ENCODE measurements at places on chromosomes 5 and 9. TPM values are rescaled to one million over a fixed set of nuclear protein-coding genes. Genes with fewer than 3 reads are reported as not detected.

DNA sequence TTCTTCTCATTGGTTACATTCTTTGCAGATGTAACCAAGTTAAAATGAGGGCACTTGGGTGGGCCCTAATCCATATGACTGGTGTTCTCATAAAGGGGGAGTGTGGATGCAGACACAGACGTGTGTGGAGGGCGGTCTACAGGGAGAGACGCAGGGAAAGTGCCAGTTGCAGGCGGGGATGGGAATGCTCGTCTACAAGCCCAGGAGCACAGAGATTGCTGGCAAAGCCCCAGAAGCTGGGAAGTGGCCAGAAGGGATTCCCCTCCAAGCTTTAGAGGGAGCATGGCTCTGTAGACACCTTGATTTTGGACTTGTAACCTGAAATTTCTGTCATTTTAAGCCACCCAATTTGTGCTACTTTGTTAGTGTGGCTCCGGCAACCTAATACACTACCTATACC is 96.8 kb upstream of the CTSL start:
- DNase-seq: no peak
- no peak overlapping the region for H3K4me3 ChIP-seq
- H3K36me3 ChIP-seq: peaks cover 51% of the 10 kb centered on the region
- peaks cover 8% of the 10 kb centered on the region for H3K4me1 ChIP-seq
- H3K27ac ChIP-seq: no peak overlapping the region
- H3K27me3 ChIP-seq: no peaks in the 10 kb centered on the region

- H3K27me3 ChIP-seq: no peaks in the 10 kb centered on the region
- H3K4me1 ChIP-seq: peaks cover 29% of the 10 kb centered on the region
- DNase-seq: peak; percentile 29
- peak overlapping the region; percentile 81 for H3K27ac ChIP-seq
Observed at GRCh38 chr5:149452007-149452664, 73.0 kb upstream of the IL17B start.

DNA sequence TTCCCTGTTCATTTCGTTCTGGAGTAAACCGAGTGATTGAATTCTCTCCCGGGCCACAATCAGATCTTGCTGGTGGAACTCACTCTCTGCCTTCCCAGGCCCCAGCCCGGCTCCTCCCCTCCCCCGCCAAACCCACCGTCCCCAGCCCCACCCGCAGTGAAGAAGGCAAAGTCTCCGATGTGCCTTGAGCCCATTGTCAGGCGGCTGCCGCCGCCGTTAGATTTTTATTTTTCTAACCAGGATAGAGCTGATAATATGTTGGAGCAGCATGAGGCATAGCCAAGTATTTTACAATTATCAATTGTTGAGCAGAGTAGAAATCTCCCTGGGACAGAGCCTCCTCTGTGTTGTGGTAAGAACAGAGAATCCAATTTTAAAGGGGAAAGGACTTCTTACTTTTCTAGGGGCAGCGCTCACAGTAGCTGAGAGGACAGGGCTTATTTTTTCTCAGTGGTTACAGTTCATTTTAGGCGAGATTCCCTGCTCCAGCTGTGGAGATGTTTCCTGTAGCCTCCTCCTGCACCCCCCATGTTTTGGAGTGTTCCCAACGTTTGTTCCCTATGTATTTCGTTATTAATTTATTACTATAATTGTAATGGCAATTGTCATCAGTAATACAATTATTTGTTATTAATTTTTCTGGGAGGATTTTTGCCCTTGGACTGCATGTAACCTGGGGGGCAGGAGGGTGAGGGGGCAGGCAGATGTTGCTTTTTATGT is 1.3 kb downstream of the PSAT1 start:
- DNase-seq: peak; percentile 41
- peak overlapping the region; percentile 89 for H3K27ac ChIP-seq
- peaks cover 31% of the 10 kb centered on the region for H3K36me3 ChIP-seq
- H3K27me3 ChIP-seq: no peaks in the 10 kb centered on the region
- H3K4me3 ChIP-seq: peak overlapping the region; percentile 91

DNA sequence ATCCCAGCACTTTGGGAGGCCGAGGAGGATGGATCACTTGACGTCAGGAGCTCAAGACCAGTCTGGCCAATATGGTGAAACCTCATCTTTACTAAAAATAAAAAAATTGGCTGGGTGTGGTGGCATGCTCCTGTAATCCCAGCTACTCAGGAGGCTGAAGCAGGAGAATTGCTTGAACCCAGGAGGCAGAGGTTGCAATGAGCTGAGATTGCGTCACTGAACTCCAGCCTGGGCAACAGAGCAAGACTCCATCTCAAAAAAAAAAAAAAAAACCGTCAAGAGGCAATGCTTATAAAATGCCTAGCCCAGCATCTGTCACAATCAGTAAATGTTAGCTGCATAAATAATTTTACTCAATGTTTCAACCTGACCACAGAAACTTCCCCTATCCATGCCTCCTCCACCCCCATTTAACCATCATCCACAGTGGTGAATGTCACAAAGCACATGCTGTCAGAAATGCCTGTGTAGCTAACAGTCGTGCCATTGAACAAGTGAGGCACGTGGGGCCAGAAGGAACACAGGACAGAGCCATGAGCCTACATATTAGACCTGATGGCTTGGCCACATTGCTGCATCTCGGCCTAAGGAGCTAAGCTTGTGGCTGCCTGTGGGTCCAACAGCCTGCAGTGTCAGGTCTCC is 16.8 kb upstream of the TCOF1 start:
- no peaks in the 10 kb centered on the region for H3K27me3 ChIP-seq
- no peak overlapping the region for H3K4me3 ChIP-seq
- H3K4me1 ChIP-seq: 0 out of 2 replicates have a peak, but pooled peaks cover 3% of the 10 kb centered on the region
- no peaks in the 10 kb centered on the region for H3K36me3 ChIP-seq

DNA sequence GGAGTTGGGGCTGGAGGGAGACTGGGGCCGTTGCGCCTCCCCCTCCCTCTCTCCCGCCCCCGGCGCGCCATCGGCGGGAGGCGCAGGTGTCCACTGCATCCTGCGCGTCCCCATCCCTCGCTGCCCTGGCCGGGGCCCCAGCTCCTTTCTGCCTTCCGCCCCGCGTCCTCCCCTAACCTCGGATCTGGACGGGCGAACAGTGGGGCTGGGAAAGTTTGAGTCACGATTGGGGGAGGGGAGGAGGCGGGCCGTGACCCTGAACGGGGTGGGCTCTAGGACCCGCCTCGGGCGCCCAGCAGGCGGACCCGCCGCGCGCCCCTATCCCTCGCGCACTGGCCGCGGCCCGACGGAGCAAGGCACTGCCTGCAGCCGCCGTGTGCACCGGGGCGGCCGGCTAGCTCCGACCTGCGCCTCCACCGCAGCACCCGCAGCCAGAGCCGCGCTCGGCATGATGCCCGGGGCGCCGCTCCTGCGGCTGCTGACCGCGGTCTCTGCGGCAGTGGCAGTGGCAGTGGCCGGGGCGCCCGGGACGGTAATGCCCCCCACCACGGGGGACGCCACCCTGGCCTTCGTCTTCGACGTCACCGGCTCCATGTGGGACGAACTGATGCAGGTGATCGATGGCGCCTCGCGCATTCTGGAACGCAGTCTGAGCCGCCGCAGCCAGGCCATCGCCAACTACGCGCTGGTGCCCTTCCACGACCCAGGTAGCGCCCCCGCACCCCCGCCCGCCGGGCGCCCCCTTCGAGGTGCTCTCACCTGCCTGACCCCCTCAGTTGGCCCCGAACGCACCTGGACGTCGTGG is at the start of gene HMCN2:
HMCN2 (plus strand) TSS at position 330 of the 805 bp plus-strand sequence; CDS start at position 449, 119 bp downstream.
- H3K4me3 ChIP-seq: peak within 1 kb of the TSS; percentile 75
- no peak within 1 kb of the TSS for H3K27ac ChIP-seq
- H3K4me1 ChIP-seq: peaks cover 49% of the 10 kb centered on the region
- H3K36me3 ChIP-seq: no peaks in the 10 kb centered on the region
- peaks cover 34% of the 10 kb centered on the region for H3K27me3 ChIP-seq
- DNase-seq: peak; percentile 70

GRCh38 chr5:59768152-59769040 is 125.1 kb downstream of the PDE4D start:
- peaks cover 28% of the 10 kb centered on the region for H3K4me1 ChIP-seq
- H3K4me3 ChIP-seq: peak overlapping the region; percentile 79
- H3K27me3 ChIP-seq: peaks cover 25% of the 10 kb centered on the region
- H3K36me3 ChIP-seq: no peaks in the 10 kb centered on the region
- no peak overlapping the region for H3K27ac ChIP-seq

DNA sequence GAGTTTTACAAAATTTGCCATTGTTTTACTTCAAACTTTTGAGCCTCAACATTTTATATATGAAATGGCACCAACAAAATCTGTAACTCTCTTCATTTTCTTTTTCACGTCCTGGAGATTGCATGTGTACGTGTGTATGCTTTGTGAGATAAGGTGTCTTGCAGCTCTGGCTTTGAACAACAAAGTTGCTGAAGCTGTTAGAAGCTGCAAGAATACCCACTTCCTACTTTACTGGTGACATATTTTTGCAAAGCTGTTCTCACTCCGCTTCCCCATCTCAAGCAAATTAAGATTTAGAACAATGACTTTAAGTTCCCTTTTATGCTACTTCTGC is 41.8 kb downstream of the FYB1 start:
- H3K4me3 ChIP-seq: no peak overlapping the region
- peaks cover 2% of the 10 kb centered on the region for H3K36me3 ChIP-seq
- no peaks in the 10 kb centered on the region for H3K27me3 ChIP-seq
- peaks cover 9% of the 10 kb centered on the region for H3K4me1 ChIP-seq

DNA sequence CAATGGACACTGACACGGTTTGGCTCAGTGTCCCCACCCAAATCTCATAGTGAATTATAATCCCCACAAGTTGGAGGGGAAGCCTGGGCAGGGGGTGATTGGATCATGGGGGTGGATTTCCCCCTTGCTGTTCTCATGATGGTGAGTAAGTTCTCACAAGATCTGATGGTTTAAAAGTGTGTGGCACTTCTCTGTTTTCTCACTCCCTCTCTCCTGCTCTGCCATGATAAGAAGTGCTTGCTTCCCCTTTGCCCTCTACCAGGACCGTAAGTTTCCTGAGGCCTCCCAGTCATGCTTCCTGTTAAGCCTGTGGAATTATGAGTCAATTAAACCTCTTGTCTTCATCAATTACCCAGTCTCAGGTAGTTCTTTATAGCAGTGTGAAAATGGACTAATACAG is 115.8 kb upstream of the KIF2A start:
- H3K4me1 ChIP-seq: no peaks in the 10 kb centered on the region
- peaks cover 2% of the 10 kb centered on the region for H3K27me3 ChIP-seq
- no peak overlapping the region for H3K27ac ChIP-seq

GRCh38 chr5:179870403-179870903 is 11.8 kb upstream of the MRNIP start:
- no peaks in the 10 kb centered on the region for H3K27me3 ChIP-seq
- no peak overlapping the region for H3K4me3 ChIP-seq
- H3K36me3 ChIP-seq: peaks cover 27% of the 10 kb centered on the region

DNA sequence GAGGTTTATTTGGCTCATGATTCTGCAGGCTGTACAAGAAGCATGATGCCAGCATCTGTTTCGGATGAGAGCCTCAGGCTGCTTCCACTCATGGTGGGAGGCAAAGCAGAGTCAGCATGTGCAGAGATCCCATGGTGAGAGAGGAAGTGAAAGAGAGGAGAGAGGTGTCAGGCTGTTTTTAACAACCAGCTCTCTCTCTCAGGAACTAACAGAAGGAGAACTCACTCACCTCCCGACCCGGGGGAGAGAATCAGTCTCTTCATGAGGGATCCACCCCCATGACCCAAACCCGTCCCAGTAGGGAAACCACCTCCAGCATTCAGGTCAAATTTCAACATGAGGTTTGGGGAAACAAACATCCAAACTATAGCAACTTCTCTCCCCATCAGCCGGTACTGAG is 187.7 kb downstream of the ENC1 start:
- DNase-seq: no peak
- no peaks in the 10 kb centered on the region for H3K27me3 ChIP-seq
- peaks cover 13% of the 10 kb centered on the region for H3K4me1 ChIP-seq
- no peaks in the 10 kb centered on the region for H3K36me3 ChIP-seq

DNA sequence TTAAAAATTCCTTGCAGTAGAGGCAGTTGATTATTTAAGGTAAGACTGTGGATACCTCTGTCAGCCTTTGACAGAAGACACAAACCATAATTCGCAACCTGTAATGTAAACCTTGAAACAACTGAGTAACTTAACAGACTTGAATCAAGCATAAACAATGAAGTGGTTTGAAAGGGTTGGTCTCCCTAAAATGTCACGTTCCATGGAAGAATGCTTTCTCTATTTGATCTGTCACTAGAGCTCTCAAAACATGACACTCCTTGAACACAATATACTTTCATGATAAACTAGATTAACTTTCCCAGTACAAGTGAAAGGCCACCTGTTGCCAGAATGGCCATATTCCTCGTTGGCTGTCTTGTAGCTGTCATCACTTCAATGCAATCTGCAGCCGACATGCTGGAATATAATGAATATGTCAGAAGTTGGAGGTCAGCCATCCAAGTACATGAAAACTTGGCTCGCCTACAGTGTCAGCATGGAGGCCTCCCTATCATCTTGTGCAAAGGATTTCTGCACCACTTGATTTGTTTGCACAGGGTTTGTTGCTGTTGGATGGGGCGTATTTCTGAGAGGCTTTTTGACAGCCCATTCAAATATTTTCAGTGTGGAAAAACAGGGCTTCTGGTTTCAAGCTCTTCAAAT is 228.0 kb downstream of the TLE4 start:
- no peak for DNase-seq
- H3K36me3 ChIP-seq: no peaks in the 10 kb centered on the region
- H3K4me1 ChIP-seq: no peaks in the 10 kb centered on the region
- H3K27me3 ChIP-seq: no peaks in the 10 kb centered on the region
- H3K4me3 ChIP-seq: no peak overlapping the region

GRCh38 chr5:51746023-51746422 is 362.8 kb downstream of the ISL1 start:
- H3K4me1 ChIP-seq: no peaks in the 10 kb centered on the region
- no peak overlapping the region for H3K27ac ChIP-seq
- H3K27me3 ChIP-seq: no peaks in the 10 kb centered on the region
- DNase-seq: no peak
- no peaks in the 10 kb centered on the region for H3K36me3 ChIP-seq

DNA sequence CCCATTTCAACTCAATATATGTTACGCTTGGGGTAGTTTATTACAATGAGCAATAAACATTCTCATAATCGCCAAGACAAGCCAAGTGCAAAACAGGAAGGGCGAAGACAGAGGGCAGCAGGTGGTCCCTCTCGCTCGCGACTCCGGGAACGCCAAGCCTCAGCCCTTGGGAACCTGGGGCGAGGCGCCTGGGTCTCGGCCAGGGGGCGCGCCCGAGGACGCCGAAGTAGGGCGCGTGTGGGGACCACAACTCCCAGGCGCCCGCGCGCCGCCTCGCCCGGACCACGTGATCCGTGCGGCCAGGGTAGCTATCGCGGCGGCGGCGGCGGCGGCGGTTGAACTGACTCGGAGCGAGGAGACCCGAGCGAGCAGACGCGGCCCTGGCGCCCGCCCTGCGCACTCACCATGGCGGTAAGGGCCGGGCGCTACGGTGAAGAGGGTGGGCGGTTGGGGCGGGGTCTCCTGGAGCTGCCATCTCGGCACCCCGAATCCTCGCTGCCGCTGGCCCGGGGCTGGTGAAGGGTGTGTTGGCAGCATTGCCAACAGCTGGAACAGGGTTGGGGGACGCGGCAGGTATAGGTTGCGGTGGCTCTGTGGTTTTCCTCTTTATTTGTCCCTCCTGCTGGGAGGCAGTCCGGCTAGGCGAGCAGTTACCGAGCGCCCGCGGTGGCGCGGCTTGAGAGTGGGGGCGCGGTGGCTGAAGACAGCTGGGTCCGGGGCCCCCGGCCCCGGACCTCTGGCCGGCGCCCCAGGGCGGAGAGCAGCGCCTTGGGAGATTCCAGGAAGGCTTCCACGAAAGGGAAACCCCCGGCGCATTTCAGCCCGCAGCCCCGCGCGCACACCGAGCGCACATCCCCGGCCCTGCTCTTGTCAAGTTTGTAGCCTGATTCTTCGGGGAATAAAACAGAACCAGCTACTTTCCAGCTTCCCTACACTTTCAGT is at the start of gene SLC31A2:
SLC31A2 (plus strand) TSS at position 338 of the 942 bp plus-strand sequence; CDS start at position 406, 68 bp downstream.
- H3K36me3 ChIP-seq: no peaks in the 10 kb centered on the region
- H3K4me1 ChIP-seq: peaks cover 11% of the 10 kb centered on the region
- peak within 1 kb of the TSS; percentile 72 for H3K4me3 ChIP-seq
- peak; percentile 93 for DNase-seq
- peaks cover 22% of the 10 kb centered on the region for H3K27me3 ChIP-seq
- no peak within 1 kb of the TSS for H3K27ac ChIP-seq

The NMRK1 gene
- 13.3 TPM for total RNA-seq

The TAS2R1 gene
- total RNA-seq: not detected

The SAXO1 gene
- total RNA-seq: 0.02 TPM

The PRDM9 gene
- total RNA-seq: not detected

The BARHL1 gene
- not detected for total RNA-seq
